ENCODE measurements at places on chromosomes 12 and 14. TPM values are rescaled to one million over a fixed set of nuclear protein-coding genes. Genes with fewer than 3 reads are reported as not detected.

Gene OR6C6
- not detected for total RNA-seq

Gene PIANP
- 0.28 TPM for total RNA-seq

Gene CCDC198
- total RNA-seq, result 0.25 TPM

Gene MYF6
- total RNA-seq, result not detected

Gene TAS2R7
- total RNA-seq, result not detected

Gene MORN3
- total RNA-seq, result 0.68 TPM

Gene NUP37
- total RNA-seq, result 63.5 TPM

Gene SLC10A1
- not detected for total RNA-seq

GRCh38 chr14:72666610-72667009, 227.3 kb downstream of the DPF3 start:
- H3K27ac ChIP-seq, result no peak overlapping the region
- DNase-seq, result no peak
- no peaks in the 10 kb centered on the region for H3K4me1 ChIP-seq
- no peaks in the 10 kb centered on the region for H3K27me3 ChIP-seq
- no peaks in the 10 kb centered on the region for H3K36me3 ChIP-seq

- peak overlapping the region; percentile 100 for H3K27ac ChIP-seq
- peak; percentile 98 for DNase-seq
- H3K27me3 ChIP-seq, result no peaks in the 10 kb centered on the region
- H3K4me3 ChIP-seq, result peak overlapping the region; percentile 97
- no peaks in the 10 kb centered on the region for H3K36me3 ChIP-seq
Observed at GRCh38 chr12:121712190-121712460, 427 bp upstream of the TMEM120B start.

DNA sequence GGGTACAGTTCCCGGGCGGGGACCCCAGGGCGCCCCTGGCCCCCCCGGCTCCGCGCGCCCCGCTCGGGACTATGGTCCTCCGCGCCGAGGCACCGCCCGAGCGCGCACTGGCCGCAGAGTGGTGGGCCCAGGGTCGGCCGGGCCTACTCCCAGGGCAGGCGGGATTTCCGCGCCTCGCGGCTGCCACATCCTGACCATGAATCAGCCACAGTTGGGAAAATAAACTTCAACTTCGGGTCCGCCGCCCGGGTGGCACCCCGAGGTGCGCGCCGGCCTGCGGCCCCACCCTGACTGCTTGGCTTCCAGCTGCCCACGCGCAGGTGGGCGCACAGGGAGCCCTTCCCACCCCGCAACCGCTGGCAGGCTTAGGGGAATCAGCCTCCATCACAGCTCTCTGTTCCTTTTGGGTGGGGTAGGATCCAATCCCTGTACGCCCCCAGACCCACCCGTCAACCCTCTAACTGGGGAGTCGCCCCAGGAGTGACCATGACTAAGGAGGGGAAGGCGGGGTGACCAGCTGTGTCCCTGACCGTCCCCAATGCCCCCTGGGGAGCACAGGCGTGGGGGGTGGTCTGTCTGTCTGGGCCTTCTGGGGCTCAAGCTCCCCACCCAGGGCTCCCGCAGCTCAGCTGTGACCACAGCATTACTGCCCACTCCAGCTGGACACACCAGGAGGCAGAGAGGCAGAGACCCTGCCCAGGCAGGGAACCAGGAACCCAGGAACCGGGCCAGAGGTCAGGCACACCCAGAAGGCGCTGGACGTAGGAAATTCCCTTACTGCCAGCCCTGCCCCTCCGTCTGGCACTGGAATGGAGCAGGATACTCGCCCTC, 678 bp downstream of the INF2 start:
- H3K4me3 ChIP-seq, result peak overlapping the region; percentile 98
- H3K4me1 ChIP-seq, result peaks cover 13% of the 10 kb centered on the region
- no peaks in the 10 kb centered on the region for H3K27me3 ChIP-seq
- no peaks in the 10 kb centered on the region for H3K36me3 ChIP-seq

DNA sequence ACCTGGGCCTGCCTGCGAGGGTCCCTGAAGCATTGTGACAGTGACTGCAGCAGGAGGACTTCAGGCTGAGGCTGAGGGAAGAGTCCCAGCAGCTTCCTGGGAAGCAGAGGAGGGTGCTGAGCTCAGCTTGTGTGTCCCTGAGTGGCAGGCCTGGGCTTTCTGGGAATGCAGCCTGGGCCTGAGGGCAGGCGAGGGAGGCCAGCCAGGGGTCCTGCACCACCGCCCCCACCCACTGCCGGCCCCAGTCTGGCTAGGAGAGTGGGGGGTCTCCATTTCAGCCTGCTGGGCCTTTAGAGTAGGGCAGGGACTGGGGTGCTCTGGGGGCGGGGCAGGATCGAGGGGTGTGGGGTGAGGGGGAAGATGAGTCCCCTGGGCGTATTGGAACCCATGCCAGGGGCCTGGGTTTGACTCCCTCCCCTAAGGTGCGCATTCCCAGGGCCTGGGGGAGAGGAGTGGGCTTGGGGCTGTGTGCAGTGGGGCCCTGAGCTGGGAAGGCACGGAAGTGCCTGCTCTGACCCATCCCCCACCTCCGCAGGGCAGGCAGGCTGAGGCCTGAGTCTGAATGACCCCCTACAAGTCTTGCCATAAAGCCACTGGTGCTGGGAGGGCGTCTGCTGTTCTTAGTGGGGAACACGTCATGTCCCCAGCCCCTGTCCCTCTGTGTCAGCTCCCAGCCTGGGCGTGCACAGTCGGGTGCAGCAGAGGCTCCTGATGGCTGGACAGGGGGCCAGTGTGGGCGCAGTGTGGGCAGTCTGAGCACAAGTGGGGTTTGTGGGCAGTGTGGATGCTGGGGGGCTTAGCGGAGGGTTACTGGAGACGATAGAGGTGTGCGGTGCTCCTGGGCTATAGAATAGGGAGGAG, 46.4 kb downstream of the KRT80 start:
- H3K4me1 ChIP-seq, result peaks cover 33% of the 10 kb centered on the region
- no peak overlapping the region for H3K4me3 ChIP-seq
- no peaks in the 10 kb centered on the region for H3K36me3 ChIP-seq
- no peak overlapping the region for H3K27ac ChIP-seq

- peaks cover 63% of the 10 kb centered on the region for H3K4me1 ChIP-seq
- no peaks in the 10 kb centered on the region for H3K27me3 ChIP-seq
- no peaks in the 10 kb centered on the region for H3K36me3 ChIP-seq
- peak; percentile 100 for DNase-seq
Observed at GRCh38 chr12:51183816-51184215, 10.9 kb upstream of the TFCP2 start.

DNA sequence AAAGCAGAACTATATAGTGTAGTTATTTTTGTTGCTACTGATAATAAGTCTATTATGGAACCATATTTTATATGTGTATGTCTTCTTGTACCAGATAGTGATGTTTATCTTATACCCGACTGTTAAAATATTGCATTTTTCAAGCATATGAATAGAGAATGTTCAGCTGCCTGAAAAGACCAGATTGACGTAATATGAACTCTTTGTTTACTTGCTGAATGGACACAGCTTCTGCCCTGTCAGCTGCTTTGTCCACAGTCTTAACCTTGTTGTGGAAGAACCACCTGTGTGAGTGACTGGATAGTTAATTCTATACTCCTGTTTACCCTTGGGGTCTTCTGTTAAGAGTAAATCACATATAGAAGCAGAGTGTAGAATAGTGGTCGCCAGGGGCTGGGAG, 109.3 kb downstream of the LGR5 start:
- H3K4me3 ChIP-seq, result no peak overlapping the region
- H3K4me1 ChIP-seq, result peaks cover 19% of the 10 kb centered on the region
- H3K27me3 ChIP-seq, result no peaks in the 10 kb centered on the region
- DNase-seq, result peak; percentile 13
- no peaks in the 10 kb centered on the region for H3K36me3 ChIP-seq

GRCh38 chr12:2395354-2395977, 342.7 kb downstream of the CACNA1C start:
- no peaks in the 10 kb centered on the region for H3K4me1 ChIP-seq
- peaks cover 15% of the 10 kb centered on the region for H3K27me3 ChIP-seq
- H3K4me3 ChIP-seq, result no peak overlapping the region
- H3K36me3 ChIP-seq, result no peaks in the 10 kb centered on the region
- H3K27ac ChIP-seq, result no peak overlapping the region
- peak; percentile 67 for DNase-seq

DNA sequence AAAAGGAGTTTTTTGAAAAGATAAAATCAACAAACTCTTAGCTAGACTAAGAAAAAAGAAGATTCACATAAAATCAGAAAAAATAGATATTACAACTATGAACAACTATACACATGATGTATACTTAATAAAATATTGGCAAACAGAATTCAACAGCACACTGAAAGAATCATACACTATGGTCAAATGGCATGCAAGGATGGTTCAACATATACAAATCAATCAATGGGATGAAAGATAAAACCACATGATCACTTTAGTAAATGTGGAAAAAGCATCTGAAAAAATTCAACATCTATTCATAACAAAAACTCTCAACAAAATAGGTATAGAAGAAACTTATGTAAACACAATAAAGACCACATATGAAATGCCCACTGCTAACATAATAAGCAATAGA, 84.5 kb upstream of the BBS10 start:
- H3K27ac ChIP-seq, result no peak overlapping the region
- no peak overlapping the region for H3K4me3 ChIP-seq
- H3K36me3 ChIP-seq, result peaks cover 4% of the 10 kb centered on the region
- H3K27me3 ChIP-seq, result no peaks in the 10 kb centered on the region
- DNase-seq, result no peak

GRCh38 chr12:52798671-52799504, 3.0 kb upstream of the KRT3 start:
- H3K27ac ChIP-seq, result no peak overlapping the region
- no peaks in the 10 kb centered on the region for H3K27me3 ChIP-seq
- DNase-seq, result no peak

- no peak for DNase-seq
- no peak overlapping the region for H3K27ac ChIP-seq
- no peaks in the 10 kb centered on the region for H3K36me3 ChIP-seq
- H3K27me3 ChIP-seq, result 0 out of 2 replicates have a peak, but pooled peaks cover 6% of the 10 kb centered on the region
- no peaks in the 10 kb centered on the region for H3K4me1 ChIP-seq
- H3K4me3 ChIP-seq, result no peak overlapping the region
Observed at GRCh38 chr14:63006531-63006930, 38.7 kb downstream of the KCNH5 start.

DNA sequence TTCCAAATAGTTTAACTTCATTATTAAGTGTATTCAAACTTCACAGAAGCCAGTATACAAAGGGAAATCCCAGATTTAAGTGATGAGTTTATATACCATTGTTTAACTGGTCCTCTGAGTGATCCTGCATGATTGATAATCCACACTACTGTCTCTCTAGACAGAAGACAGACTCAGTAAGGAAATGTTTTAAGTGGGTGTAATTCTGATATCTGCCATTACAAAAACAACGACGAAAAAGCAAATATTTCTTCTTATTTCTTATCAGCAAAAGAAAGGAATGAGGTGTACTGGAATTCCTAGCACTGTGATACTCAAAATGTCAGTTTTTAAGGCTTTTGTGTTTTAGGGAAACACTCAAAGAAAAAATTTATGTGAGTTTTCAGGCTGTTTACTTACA, 127.5 kb downstream of the GPHN start:
- no peak overlapping the region for H3K4me3 ChIP-seq
- H3K4me1 ChIP-seq, result peaks cover 10% of the 10 kb centered on the region
- no peaks in the 10 kb centered on the region for H3K27me3 ChIP-seq
- no peak overlapping the region for H3K27ac ChIP-seq
- DNase-seq, result no peak
